ENCODE measurements at places on chromosomes 13 and 19. TPM values are rescaled to one million over a fixed set of nuclear protein-coding genes. Genes with fewer than 3 reads are reported as not detected.
A peak's percentile ranks its signal among the peaks of the same experiment; 100 is the strongest.

RGS9BP gene
- total RNA-seq: 0.72 TPM

LILRB2 gene
- total RNA-seq: not detected

CBY2 gene
- not detected for total RNA-seq

ZNF222 gene
- 6.8 TPM for total RNA-seq

MCEMP1 gene
- total RNA-seq: not detected

IQCN gene
- 3.5 TPM for total RNA-seq

RFPL4A gene
- not detected for total RNA-seq

LILRA1 gene
- total RNA-seq: not detected

ZSCAN4 gene
- total RNA-seq: 0.36 TPM

DNA sequence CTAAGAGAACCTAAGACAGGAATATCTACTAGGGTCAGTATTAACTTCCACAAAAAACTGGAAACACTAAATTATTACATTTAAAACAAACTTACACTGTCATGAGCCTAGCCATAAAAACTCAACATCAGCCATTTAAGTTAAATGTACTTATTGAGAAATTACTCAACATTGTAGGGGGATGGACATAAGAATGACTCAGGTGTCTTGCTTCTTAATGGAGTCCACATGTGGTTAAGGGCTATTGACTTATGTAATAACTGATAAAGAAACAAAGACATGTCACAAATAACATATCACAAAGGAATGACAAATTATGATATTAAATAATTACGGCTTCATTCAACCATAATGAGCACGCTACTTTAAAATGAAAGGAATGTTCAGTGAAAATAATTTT lies 36.2 kb downstream of the CLDN10 start:
- peak; percentile 11 for DNase-seq

- peak; percentile 87 for DNase-seq
These were observed 564 bp downstream of the HS6ST3 start for GRCh38 chr13:96090240-96091101.

DNA sequence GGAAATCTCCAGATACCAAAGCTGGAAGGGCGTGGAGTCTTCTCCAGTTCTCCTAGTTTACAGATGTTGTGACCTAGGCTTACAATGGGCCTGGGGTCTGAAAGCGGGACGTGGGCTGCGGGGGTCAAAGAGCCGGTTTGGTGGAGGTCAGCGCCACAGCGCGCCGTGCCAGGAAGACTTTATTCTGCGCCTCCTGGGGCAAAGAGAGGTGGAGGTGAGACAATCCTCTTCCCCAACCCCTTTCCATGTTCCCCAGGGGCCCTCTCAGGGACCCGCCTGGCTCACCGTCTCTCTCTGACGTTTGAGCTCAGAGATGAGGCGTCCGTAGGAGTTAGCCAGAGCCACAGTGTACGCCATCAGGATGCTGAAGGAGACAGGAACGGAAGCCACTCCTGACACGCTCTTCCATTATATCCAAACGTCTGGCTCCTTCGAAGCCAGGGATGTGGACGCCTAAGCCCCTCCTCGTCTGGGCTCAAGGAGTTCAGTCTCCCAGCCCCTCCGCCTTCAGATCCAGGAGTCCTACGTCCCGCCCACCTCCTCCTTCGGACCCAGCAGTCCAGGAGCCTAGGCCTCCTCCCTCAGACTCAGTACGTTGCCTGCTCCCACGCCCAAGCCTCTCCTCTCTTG lies 776 bp upstream of the LENG1 start:
- DNase-seq: no peak

DNA sequence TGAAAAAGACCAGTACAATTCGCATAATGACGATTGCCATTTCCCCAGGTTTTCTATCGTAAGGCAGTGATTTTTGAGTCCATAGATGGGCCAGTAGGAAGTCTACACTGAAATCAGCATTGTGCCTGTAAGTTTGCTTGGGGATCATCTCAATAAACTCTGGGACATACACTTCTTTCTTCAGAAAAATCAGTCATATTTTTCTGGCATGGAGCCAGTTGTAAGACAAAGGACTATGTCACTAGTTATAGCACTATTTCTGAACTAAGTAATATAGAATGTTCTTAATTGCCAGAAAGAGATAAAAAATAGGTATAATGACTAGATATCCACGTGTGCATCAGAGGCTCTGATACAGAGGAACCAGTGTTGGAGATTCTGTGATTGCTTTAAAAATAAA lies 243.5 kb downstream of the LMO7 start:
- no peak for DNase-seq

- no peak for DNase-seq
These were observed 92.8 kb upstream of the TPP2 start for GRCh38 chr13:102504002-102504401.

DNA sequence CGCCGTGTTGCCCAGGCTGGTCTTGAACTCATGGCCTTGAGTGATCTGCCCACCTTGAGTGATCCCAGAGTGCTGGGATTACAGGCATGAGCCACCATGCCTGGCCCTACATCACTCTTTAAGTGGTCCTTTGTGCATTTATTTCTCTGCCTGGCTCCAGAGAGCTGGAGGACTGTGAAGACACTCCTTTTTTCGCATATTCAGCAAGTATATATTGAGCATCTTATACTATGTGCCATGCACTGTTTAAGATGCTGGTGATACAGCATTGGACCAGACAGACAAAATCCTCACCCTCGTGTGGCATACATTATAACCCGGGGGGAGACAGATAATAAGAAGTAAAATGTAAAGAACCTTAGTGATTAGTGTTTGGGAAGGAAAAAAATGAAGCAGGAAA lies 66.8 kb upstream of the NPAS1 start:
- no peak for DNase-seq

DNA sequence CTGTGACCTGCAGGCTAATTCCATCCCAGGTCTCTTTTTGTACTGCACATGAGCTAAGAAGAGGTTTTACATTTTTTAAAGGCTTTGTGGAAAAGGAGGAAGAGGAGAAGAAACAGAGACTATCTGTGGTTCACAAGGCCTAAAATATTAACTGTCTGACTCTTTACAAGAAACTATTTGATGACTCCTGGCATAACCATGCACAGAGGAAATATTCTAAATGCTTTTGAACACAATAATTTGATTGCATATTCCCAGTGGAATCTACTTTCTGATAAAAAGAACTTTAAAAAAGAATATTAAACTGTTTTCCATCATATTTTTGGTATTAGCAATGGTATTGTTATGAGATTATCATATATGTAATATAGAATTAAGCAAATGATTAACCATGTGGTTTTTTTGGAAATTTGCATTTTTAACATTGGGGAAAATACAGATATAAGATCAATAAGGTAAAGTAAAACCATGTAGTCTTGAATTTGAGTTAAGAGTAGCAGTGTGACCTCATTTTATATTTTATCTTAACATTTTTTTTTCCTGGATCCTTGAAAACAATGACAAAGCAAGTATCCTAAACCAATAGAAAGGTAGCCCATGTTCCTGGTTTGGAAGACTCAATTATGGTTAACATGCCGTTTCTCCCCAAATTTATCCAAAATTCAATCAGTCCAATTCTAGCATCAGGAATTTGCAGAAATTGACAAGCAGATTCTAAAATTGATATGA lies 251.0 kb downstream of the UQCRFS1 start:
- no peak for DNase-seq

DNA sequence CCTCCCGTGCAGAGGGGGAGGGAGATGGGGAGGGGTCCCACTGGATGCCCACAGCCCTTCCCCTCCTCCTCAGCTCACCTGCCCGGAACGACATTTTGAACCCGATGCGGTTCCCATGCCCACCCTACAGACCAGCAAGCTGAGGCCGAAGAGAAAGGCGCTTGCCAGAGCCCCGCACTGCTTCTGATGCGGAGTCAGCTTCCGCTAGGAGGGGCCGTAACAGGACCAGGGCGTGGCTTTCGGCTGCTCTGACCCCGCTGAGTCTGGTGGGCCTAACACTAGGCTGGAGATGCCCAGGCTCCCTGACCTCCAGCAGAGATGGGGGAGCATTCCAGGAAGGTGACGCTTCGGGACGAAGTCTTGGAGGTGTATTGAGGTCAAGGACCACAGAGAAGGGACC lies 6.7 kb downstream of the ONECUT3 start:
- DNase-seq: no peak

- DNase-seq: peak; percentile 72
These were observed 850 bp upstream of the CERS4 start for GRCh38 chr19:8208119-8208921.

DNA sequence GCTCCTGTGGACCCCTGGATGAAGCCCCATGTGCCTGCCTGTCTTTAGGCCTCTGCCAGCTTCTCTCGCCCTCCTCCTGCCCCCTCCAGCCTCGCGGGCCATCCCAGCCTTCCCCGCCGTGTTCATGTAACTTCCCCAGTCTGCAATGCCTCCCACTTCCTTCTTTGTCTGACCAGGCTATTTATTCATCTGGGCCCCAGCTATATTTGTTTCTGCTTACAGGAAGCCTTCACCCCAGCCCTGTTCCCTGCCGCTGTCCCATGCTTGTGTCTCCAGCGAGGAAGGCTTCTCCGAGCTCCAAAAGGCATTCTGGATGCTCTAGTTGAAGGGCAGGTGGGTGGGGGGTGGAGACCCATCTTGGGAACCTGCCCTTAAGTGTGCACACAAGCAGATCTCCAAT lies 7.9 kb upstream of the C3 start:
- peak; percentile 79 for DNase-seq

GRCh38 chr13:28297341-28297740 lies 159.0 kb downstream of the PAN3 start:
- no peak for DNase-seq

- no peak for DNase-seq
These were observed 415.0 kb downstream of the FOXO1 start for GRCh38 chr13:40251343-40252032.

DNA sequence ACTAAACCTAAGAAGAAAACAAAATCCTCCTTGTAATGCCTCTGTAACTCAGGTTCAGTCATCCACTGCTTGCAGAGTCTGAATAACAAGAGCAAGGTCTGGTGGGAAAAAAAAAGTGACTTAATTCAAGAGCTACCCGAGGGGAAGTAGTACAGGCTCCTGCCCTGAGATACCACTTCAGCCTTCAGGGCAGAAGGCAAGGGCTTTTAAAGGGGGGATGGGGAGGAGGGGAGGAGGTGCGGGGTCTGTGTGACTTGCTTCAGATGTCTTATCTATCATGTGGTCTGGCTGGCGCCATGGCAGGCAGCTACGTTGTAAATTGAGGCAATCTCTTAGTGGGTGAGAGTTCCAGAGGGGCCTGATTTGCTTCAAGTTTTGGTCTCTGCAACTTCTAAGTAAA lies 66.7 kb downstream of the LRRC63 start:
- DNase-seq: no peak

GRCh38 chr19:47032171-47032811 lies 12.7 kb downstream of the NPAS1 start:
- DNase-seq: peak; percentile 92
